ENCODE measurements at places on chromosomes 3 and 15. TPM values are rescaled to one million over a fixed set of nuclear protein-coding genes. Genes with fewer than 3 reads are reported as not detected.

ADAMTS7 gene
- not detected for total RNA-seq

HCLS1 gene
- total RNA-seq = 113 TPM

LSAMP gene
- total RNA-seq = not detected

CPN2 gene
- total RNA-seq = not detected

KNG1 gene
- 0.21 TPM for total RNA-seq

NRG4 gene
- total RNA-seq = 0.84 TPM

ARPIN gene
- total RNA-seq = 2.9 TPM

PCOLCE2 gene
- total RNA-seq = not detected

IL5RA gene
- total RNA-seq = 4.4 TPM

SCG5 gene
- 0.21 TPM for total RNA-seq

MYZAP gene
- 5.1 TPM for total RNA-seq

TMCO5A gene
- total RNA-seq = 0.10 TPM

DNASE1L3 gene
- 1.6 TPM for total RNA-seq

CHRNA7 gene
- 2.0 TPM for total RNA-seq

SLC28A1 gene
- not detected for total RNA-seq

SPINT1 gene
- 4.2 TPM for total RNA-seq

IGDCC3 gene
- not detected for total RNA-seq

GBE1 gene
- total RNA-seq = 9.1 TPM

ZPLD1 gene
- not detected for total RNA-seq

TNNC1 gene
- total RNA-seq = 0.31 TPM

All from mononuclear cell (primary cell).